T-cell (primary cell): ENCODE measurements at places on chromosomes 6 and 20.

GRCh38 chr6:131117878-131118277 lies 17.4 kb upstream of the AKAP7 start:
- DNase-seq, result no peak

- DNase-seq, result no peak
Observed at GRCh38 chr20:19260412-19261090, 48.1 kb downstream of the SLC24A3 start.

DNA sequence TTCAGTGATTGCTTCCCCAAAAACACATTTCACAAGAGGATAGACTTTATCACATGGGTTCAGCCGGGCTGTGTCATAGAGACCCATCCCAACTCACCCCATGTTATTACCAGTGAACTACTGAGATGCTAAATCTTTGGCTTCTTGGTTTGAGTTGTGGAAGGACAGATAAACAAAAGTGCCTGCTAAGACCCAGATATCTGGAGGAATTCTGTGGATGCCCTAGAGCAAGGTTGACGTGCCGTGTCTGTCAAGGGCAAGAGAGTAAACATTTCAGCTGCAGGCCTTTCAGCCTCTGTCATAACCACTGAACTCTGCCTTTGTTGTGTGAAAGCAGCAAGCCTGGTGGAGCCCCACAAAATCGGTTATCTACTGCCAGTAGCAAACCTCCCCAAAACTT lies 11.2 kb upstream of the THBD start:
- no peak for DNase-seq

DNA sequence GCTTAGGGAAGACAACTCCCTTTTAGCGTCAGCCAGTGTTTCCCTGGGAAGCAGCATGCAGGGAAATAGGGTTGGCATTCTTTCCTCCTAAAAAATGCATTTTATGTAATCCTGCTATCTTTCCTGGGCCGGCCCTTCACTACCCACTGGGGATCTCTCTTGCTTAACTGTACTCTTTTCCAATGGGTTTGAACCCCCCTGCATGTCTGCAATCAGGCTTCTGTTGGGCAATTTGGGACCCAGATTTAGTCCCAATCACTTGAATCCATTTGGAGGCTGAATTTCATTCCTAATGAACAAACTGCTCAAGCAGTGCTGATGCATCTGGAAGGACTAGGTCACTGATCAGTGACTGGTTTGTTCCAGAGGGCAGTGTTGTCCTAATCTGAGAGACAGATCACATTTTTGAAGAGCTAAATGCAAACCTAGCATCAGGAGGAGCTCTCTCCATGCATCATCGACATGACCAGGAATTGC lies 152.0 kb downstream of the TSHZ2 start:
- no peak for DNase-seq

DNA sequence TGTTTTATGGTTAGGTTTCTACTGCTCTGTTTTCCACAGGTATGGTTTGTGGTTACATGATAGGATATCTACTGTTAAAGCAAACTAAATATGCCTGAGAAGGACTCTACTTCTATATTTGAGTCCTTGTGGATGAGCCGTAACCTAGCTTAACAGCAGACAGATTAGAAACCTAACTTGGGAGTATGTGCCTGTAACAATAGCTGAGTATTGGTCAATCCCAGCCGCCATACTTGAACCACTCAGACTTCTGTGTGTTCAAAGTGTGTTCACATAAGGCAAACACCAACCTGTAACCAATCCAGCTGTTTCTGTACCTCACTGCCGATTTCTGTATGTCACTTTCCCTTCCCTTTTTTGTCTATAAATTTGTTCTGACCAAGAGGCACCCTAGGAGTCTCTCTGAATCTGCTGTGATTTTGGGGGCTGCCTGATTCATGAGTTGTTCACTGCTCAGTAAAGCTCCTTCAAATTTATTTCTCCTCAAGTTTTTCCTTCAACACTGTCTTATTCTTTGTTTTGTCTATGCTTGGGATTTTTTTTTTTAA lies 37.1 kb downstream of the PHF3 start:
- DNase-seq, result no peak

GRCh38 chr20:48594533-48594932 lies 233.3 kb downstream of the PREX1 start:
- DNase-seq, result no peak
